ENCODE measurements at places on chromosomes 7 and 10. TPM values are rescaled to one million over a fixed set of nuclear protein-coding genes. Genes with fewer than 3 reads are reported as not detected.
A peak's percentile ranks its signal among the peaks of the same experiment; 100 is the strongest.

GPRIN2 gene
- not detected for total RNA-seq

FAM237B gene
- not detected for total RNA-seq

MRC1 gene
- 13.3 TPM for total RNA-seq

SPDYE5 gene
- 0.15 TPM for total RNA-seq

CREB5 gene
- total RNA-seq, result 2.3 TPM

DMBT1 gene
- 0.10 TPM for total RNA-seq

KIAA1549 gene
- 1.3 TPM for total RNA-seq

GIMAP4 gene
- total RNA-seq, result 15.0 TPM

DNA sequence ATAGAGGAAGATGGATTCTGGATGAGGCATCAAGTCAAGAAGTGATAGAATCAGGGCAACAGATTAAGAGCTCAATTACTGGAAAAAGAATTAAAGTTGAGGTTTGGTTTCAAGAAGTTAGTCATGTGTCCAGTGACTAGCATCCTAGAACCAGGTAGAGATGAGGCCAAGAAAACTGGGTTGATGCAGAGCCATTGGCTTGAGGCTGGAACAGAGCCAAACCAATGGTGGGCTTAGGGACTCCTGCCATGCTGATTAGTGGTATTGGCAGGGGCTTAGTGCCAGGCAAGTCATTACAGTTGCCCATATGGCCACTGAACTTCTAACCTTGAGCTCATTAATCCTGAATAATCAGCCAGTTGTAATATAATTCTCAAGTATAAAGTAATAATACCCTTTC, 18.5 kb downstream of the ZNF277 start:
- no peaks in the 10 kb centered on the region for H3K36me3 ChIP-seq
- no peak overlapping the region for H3K4me3 ChIP-seq
- H3K27me3 ChIP-seq, result no peaks in the 10 kb centered on the region
- no peak for DNase-seq
- peaks cover 12% of the 10 kb centered on the region for H3K4me1 ChIP-seq
- H3K27ac ChIP-seq, result no peak overlapping the region

GRCh38 chr7:105448181-105448580, 59.5 kb upstream of the SRPK2 start:
- H3K27ac ChIP-seq, result no peak overlapping the region
- no peaks in the 10 kb centered on the region for H3K27me3 ChIP-seq
- no peaks in the 10 kb centered on the region for H3K4me1 ChIP-seq
- no peaks in the 10 kb centered on the region for H3K36me3 ChIP-seq

GRCh38 chr7:157888579-157888978, 551.8 kb downstream of the DNAJB6 start:
- no peaks in the 10 kb centered on the region for H3K27me3 ChIP-seq
- H3K27ac ChIP-seq, result no peak overlapping the region
- H3K36me3 ChIP-seq, result no peaks in the 10 kb centered on the region
- DNase-seq, result no peak

DNA sequence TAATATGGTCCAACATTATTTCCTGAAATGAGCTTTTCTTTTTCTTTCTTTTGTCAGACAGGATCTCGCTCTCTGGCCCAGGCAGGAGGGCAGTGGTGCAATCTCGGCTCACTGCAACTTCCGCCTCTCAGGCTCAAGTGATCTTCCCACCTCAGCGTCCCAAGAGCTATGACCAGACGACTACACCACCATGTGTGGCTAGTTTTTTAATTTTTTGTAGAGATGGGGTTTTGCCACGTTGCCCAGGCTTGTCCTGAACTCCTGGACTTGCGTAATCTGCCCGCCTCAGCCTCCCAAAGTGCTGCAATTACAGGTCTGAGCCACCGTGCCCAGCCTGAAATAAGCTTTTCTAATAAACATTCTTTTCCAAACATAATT, 48.6 kb downstream of the CUL2 start:
- peaks cover 6% of the 10 kb centered on the region for H3K4me1 ChIP-seq
- DNase-seq, result no peak
- H3K36me3 ChIP-seq, result no peaks in the 10 kb centered on the region

- H3K27ac ChIP-seq, result no peak overlapping the region
- H3K4me3 ChIP-seq, result no peak overlapping the region
- H3K36me3 ChIP-seq, result no peaks in the 10 kb centered on the region
- no peak for DNase-seq
- H3K27me3 ChIP-seq, result no peaks in the 10 kb centered on the region
These were observed 57.1 kb upstream of the VSTM2A start for GRCh38 chr7:54485044-54485443.

GRCh38 chr10:51689536-51689935, 9.9 kb downstream of the CSTF2T start:
- no peaks in the 10 kb centered on the region for H3K27me3 ChIP-seq
- H3K36me3 ChIP-seq, result no peaks in the 10 kb centered on the region
- no peak overlapping the region for H3K27ac ChIP-seq
- no peak for DNase-seq
- no peaks in the 10 kb centered on the region for H3K4me1 ChIP-seq

DNA sequence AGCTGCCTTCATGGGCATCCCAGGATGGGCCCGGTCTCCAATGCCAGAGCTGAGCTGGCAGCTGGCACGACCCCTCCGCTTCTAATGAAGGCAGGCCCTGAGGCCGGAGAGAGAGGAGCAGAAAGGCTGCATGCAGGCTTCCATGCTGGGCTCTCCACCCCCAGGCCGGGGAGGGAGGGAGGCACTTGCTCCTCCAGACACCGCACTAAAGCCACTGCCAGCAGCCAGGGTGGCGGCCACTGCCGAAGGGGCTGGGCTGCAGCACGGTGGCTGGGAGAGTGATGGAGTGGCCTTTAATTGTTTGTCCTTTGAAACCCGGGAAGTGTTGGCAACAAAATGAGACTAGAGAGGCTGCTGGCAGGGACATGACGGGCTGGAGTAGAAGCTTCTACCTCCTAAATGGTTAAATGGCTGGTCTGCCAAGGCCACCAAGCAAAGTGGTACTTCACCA, 236.5 kb downstream of the SKAP2 start:
- H3K4me3 ChIP-seq, result no peak overlapping the region
- H3K27me3 ChIP-seq, result no peaks in the 10 kb centered on the region
- DNase-seq, result no peak
- H3K27ac ChIP-seq, result no peak overlapping the region
- no peaks in the 10 kb centered on the region for H3K4me1 ChIP-seq
- H3K36me3 ChIP-seq, result no peaks in the 10 kb centered on the region

GRCh38 chr7:110839866-110840265, 251.1 kb upstream of the LRRN3 start:
- H3K27me3 ChIP-seq, result peaks cover 3% of the 10 kb centered on the region
- peaks cover 2% of the 10 kb centered on the region for H3K4me1 ChIP-seq
- peak; percentile 37 for DNase-seq

- DNase-seq, result no peak
- no peaks in the 10 kb centered on the region for H3K36me3 ChIP-seq
- peaks cover 6% of the 10 kb centered on the region for H3K4me1 ChIP-seq
- no peak overlapping the region for H3K4me3 ChIP-seq
These were observed 11.0 kb downstream of the MPP7 start for GRCh38 chr10:28291881-28292297.

DNA sequence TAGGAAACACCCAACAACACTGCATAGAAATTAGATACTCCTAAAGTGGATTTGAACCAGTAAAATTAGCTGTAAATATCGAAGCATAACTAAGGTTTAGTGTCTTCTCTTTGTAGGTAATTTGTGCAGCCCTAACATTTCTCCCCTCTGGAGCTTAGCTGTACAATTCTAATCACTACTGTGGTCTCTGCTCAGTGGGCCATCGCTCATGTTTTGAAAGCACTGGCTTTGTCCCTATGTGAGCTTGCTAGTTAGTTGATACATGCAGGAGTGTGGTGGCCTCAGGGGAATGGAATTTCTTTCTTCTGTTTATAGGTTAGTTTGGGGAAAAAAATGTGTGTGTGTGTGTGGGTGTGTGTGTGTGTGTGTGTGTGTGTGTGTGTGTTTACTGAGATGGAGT, 373.1 kb downstream of the DPP6 start:
- no peak overlapping the region for H3K27ac ChIP-seq
- H3K27me3 ChIP-seq, result no peaks in the 10 kb centered on the region
- H3K36me3 ChIP-seq, result no peaks in the 10 kb centered on the region
- DNase-seq, result no peak
- H3K4me1 ChIP-seq, result no peaks in the 10 kb centered on the region

- H3K27me3 ChIP-seq, result no peaks in the 10 kb centered on the region
- DNase-seq, result no peak
- H3K4me1 ChIP-seq, result no peaks in the 10 kb centered on the region
- no peak overlapping the region for H3K4me3 ChIP-seq
- H3K27ac ChIP-seq, result no peak overlapping the region
These were observed 17.8 kb upstream of the MAGI2 start for GRCh38 chr7:79471283-79471682.

DNA sequence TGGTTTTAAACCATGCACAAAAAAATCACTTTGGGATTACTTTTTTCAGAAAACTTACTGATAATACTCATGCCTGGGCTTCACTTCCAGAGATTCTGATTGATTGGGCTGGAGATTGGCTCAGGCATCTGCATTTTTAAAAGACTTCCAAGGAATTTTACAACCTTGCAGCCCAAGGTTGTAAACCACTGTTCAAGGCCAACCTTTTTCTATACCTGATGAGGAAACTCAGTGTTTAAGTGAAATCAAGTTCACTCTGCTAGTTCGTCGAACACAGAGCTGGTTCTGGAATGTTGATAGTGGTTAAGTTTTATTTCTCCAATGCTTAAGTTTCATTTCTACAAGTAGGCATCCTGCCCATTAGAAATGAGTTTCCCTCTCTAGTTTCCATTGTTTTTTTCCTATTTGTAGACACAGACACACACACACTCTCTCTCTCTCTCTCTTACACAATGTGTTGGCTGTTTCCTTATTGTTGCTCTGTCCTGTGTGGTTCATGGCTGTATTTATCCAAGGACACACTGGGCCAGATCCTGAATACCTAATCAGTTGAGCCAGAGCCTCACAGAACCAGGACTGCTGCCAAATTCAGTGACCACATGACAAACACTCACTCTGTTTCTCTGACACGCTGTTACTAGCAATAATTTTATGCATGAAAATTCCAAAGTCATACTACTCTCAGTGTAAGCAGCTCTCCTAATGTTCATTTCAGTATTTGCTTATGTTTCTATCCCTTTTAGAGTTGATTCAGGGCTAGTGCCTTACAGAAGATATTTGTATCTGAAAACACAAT, 3.7 kb upstream of the IFIT1B start:
- no peak overlapping the region for H3K4me3 ChIP-seq
- H3K27me3 ChIP-seq, result no peaks in the 10 kb centered on the region
- peaks cover 11% of the 10 kb centered on the region for H3K4me1 ChIP-seq

DNA sequence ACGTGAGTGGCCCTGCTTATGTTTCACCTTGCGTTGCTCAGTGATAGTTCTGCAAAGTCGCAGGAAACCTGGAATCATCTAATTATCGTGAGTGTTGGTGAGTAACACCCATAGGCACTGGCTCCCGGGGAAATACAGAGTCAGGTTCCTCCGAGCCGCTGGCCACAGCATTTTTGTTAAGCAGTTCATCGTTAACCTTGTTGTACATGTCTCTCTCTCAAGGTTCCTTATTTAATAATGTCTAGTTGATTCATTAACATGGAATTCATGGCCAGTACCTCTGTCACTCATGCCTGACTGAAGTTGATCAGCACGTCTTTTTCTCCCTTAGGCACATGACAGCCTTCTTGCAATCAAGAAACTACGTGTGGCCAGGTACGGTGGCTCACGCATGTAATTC, 3.1 kb upstream of the ZFAND2A start:
- no peak for DNase-seq
- H3K27me3 ChIP-seq, result no peaks in the 10 kb centered on the region
- no peak overlapping the region for H3K4me3 ChIP-seq

GRCh38 chr7:133431134-133431724, 178.4 kb downstream of the EXOC4 start:
- no peak for DNase-seq
- no peak overlapping the region for H3K4me3 ChIP-seq
- H3K27me3 ChIP-seq, result no peaks in the 10 kb centered on the region
- H3K4me1 ChIP-seq, result peaks cover 3% of the 10 kb centered on the region
- no peaks in the 10 kb centered on the region for H3K36me3 ChIP-seq

GRCh38 chr10:108567899-108568752, 1355.2 kb downstream of the XPNPEP1 start:
- no peaks in the 10 kb centered on the region for H3K27me3 ChIP-seq
- H3K4me3 ChIP-seq, result no peak overlapping the region
- H3K36me3 ChIP-seq, result no peaks in the 10 kb centered on the region
- DNase-seq, result no peak

- H3K4me1 ChIP-seq, result no peaks in the 10 kb centered on the region
- H3K4me3 ChIP-seq, result no peak overlapping the region
- no peaks in the 10 kb centered on the region for H3K36me3 ChIP-seq
- DNase-seq, result no peak
These were observed 122.1 kb upstream of the KMT2E start for GRCh38 chr7:104891949-104892348.

GRCh38 chr10:50387007-50387731, 135.9 kb upstream of the ASAH2 start:
- H3K4me3 ChIP-seq, result no peak overlapping the region
- DNase-seq, result no peak
- no peaks in the 10 kb centered on the region for H3K36me3 ChIP-seq
- H3K4me1 ChIP-seq, result no peaks in the 10 kb centered on the region
- no peak overlapping the region for H3K27ac ChIP-seq
- H3K27me3 ChIP-seq, result no peaks in the 10 kb centered on the region

GRCh38 chr7:51067757-51068156, 248.9 kb downstream of the COBL start:
- no peaks in the 10 kb centered on the region for H3K4me1 ChIP-seq
- H3K27me3 ChIP-seq, result no peaks in the 10 kb centered on the region
- H3K27ac ChIP-seq, result no peak overlapping the region
- H3K4me3 ChIP-seq, result no peak overlapping the region

GRCh38 chr7:7486362-7486761, 49.3 kb downstream of the COL28A1 start:
- no peak overlapping the region for H3K27ac ChIP-seq
- peaks cover 3% of the 10 kb centered on the region for H3K27me3 ChIP-seq
- H3K4me3 ChIP-seq, result no peak overlapping the region
- DNase-seq, result no peak

GRCh38 chr10:121633056-121633455, 34.8 kb upstream of the FGFR2 start:
- no peak overlapping the region for H3K27ac ChIP-seq
- no peaks in the 10 kb centered on the region for H3K27me3 ChIP-seq
- H3K4me3 ChIP-seq, result no peak overlapping the region
- no peaks in the 10 kb centered on the region for H3K36me3 ChIP-seq
- no peak for DNase-seq

DNA sequence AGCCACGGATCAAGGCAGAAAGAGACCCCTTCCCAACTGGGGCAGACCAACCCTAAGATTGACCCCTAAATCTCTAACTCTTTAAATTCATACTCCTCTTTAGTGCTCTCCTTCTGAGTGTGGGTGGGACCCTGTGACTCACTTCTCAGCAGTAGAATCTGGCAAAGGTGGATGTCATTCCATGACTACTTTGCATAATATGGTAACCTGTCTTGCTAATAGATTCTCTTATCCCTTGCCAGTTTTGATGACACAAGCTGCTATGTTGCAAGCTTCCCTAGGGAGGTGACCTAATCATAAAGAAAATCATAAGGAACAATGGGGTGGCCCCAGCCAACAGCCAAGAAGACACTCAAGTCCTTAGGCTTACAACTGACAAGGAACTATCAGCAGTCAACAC, 155.4 kb upstream of the VWC2 start:
- H3K4me3 ChIP-seq, result no peak overlapping the region
- H3K36me3 ChIP-seq, result no peaks in the 10 kb centered on the region
- H3K4me1 ChIP-seq, result no peaks in the 10 kb centered on the region
- no peaks in the 10 kb centered on the region for H3K27me3 ChIP-seq
- H3K27ac ChIP-seq, result no peak overlapping the region

- no peak overlapping the region for H3K4me3 ChIP-seq
- H3K36me3 ChIP-seq, result no peaks in the 10 kb centered on the region
- no peaks in the 10 kb centered on the region for H3K27me3 ChIP-seq
- no peaks in the 10 kb centered on the region for H3K4me1 ChIP-seq
These were observed 27.1 kb downstream of the BBS9 start for GRCh38 chr7:33156441-33156840.
